ENCODE measurements at places on chromosomes 2 and 18.

- DNase-seq, result no peak
Measured at GRCh38 chr2:133652398-133652797, 84.1 kb upstream of the NCKAP5 start.

DNA sequence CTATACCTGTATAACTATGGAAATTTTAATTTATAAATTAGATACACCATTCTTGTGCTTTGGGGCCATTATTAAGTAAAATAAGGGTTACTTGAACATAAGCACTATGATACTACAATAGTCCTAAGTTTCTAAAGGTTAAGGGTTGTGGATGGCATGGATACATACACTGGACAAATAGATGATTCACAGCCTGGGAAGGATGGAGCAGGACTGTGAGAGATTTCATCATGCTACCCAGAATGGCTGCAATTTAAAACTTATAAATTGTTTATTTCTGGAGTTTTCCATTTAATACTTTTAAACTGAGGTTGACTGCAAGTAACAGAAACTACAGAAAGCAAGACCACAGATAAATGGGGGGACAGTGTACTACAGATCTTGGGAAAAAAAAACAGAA lies 295.8 kb upstream of the ZNF804A start:
- DNase-seq, result no peak

GRCh38 chr2:56624181-56624580 lies 440.4 kb downstream of the CCDC85A start:
- DNase-seq, result no peak

DNA sequence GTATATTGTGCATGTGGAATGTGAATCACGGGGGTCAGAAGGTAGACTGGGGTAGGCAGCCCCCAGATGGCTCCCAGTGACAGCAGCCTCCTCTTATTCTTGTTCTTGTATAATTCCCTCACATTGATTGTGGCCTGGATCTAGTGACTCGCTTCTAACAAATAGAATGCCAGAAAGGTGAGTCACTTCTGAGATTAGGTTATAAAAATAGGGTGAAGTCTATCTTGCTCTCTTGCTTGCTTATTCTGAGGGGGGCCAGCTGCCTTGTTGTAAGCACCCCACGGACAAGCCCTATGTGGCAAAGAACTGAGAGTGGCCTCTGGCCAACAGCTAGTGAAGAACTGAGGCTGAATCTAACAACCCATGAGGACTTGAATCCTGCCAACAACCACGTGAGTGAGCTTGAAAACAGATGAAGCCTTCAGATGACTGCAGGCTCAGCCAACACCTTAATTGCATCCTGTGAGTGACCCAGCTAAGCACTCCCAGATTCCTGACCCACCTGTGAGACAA lies 15.6 kb upstream of the RMND5A start:
- no peak for DNase-seq

GRCh38 chr2:179950391-179950790 lies 56.7 kb downstream of the CWC22 start:
- no peak for DNase-seq

- no peak for DNase-seq
Measured at GRCh38 chr18:13583576-13584550, 142.5 kb downstream of the FAM210A start.

DNA sequence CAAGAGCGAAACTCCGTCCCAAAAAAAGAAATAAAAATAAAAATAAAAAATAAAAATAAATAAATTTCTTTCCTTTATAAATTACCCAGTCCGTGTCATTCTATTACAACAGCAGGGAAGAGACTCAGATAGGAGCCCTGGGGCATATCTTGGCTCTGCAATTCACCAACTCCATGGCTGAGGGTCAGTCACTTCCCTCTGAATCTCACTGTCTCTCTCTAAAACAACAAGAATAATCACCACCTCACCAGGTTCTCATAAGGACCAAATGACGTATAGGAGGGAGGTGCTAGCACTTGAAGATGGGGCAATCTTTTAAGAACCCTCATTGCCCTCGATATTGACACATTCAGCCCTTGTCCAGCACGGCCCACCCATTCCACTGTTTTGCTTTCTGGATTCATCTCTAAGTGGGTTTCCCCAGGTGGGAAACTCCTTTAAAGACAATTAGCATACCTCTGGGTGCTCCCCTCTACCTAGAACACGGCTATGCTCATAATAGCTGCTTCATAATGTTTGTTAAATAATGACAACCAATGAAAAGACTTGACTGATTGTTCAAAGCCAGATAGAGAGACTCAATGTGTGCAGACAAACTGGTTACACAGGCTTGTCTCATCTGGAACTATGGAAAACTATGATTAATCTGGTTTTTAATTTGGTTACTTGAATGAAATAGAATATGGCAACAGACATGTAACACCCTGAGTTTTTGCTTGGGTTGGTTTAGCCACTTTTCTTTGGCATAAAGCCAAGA lies 15.1 kb downstream of the MYCN start:
- DNase-seq, result no peak

GRCh38 chr2:184577743-184578142 lies 20.6 kb upstream of the ZNF804A start:
- no peak for DNase-seq
